ENCODE measurements at places on chromosomes 3 and 15.
A peak's percentile ranks its signal among the peaks of the same experiment; 100 is the strongest.

- no peak for DNase-seq
Observed at GRCh38 chr3:192993411-192993810, 75.8 kb upstream of the MB21D2 start.

DNA sequence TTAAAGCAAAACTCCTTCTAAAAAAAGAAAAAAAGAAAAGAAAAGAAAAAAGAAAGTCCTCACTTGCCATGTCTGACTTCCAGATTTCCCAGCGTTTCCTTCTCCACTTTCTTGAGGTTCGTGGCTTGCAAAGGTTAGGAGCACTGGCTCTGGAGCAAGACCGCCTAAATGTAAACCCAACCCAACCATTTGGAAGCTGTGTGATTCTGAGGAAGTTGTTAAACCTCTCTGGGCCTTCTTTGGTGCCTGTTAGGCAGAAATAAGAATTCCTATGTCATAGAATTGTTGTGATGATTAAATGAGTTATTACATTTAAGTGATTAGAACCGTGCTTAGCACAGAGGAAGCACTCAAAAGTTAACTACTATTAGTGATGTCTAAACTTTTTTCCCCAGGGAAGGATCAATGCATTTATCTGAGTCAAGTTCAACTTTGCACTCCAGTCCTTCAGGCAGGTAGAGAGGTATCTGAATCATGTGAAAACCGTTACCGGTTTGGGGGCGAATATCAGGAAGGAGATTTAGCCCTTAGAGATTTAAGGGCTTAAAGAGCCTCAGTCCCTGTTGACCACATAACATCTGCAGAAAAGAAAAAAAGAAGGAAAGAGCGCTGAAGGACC is 78.3 kb upstream of the HES1 start:
- DNase-seq = no peak

GRCh38 chr3:97981886-97982285 is 9.7 kb upstream of the RIOX2 start:
- no peak for DNase-seq

- DNase-seq = no peak
Observed at GRCh38 chr15:54298396-54298795, 320.2 kb downstream of the UNC13C start.

DNA sequence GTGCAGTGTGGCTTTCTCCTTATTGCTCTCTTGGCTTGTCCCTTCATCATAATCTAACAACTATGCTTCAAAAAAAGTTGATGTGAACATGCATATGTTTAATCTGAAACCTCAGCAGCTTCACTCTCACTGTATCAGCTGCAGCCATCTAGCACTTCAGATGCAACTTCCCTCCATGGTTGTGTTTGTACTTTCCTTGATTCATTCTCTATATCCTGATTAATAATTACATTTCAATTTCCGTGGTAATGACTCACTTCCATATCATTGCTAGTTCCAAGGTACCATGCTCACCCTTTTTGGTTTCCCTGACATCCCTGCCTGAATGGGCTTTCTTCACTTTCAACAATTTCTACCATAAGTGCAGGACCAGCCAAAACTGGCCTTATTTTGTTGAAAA is 51.2 kb downstream of the MDFIC2 start:
- no peak for DNase-seq

GRCh38 chr3:101383156-101383575 is 62.8 kb upstream of the IMPG2 start:
- DNase-seq = no peak

DNA sequence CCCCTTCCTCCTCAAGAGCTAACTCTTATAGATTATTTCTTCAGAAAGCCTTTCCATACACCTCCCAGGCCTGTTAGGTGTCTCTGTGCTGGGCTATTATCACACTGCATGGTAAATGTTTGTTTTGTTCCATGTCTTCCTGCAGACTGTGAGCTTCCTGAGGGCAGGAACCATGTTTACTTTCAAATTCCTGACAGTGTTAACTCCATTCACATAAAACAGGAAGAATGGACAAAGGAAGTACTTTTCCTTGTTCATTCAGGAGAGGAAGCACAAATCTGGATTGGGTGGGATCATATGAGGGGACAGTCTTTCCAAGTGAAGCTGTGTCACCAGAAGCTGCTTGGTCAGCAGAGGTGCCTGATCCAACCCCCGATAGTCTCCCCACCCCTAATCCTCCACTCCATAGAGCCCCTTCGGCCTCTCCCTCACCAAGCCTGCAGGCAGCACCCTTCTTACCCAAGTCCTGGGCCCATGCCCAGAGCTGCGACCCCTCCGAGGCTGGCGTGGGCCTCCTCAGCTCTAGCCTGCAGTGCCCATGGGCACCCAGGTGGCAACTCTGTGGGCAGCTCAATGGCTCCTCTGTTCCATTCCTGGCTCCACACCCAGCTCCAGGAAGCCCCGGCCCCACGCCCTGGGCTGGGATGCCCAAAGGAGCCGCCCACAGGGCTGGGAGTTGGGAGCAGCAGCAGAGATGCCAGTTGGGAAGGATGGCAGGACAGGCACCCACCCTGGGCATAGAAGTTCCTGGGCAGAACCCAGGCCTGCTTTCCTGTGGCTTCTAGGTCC is 6.9 kb downstream of the SHF start:
- no peak for DNase-seq

- no peak for DNase-seq
Observed at GRCh38 chr15:40328176-40328575, 4.7 kb downstream of the INAFM2 start.

DNA sequence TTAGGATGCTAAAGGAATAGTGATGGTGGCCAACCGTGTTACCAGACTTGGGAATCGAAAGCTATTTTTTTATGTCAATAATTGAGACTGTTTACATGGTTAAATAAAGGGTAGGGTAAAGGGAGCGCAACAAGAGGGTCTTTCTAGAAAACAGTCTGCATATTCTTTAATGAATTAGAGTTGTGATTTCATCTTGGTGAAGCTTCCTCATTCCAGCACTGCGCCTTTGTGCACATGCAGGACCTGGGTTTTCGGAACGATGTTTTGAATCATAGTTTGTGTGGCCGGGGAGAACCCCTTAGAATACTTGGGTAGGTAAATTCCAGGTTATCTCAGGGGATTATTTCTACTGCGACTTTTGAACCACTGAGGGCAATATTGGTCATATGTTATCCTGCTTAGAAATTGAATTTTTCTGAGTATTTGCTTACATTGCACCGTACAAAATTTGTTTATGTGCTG is 1.3 kb downstream of the PIK3CA start:
- peak; percentile 11 for DNase-seq

GRCh38 chr3:43180027-43180426 is 74.1 kb upstream of the POMGNT2 start:
- no peak for DNase-seq

DNA sequence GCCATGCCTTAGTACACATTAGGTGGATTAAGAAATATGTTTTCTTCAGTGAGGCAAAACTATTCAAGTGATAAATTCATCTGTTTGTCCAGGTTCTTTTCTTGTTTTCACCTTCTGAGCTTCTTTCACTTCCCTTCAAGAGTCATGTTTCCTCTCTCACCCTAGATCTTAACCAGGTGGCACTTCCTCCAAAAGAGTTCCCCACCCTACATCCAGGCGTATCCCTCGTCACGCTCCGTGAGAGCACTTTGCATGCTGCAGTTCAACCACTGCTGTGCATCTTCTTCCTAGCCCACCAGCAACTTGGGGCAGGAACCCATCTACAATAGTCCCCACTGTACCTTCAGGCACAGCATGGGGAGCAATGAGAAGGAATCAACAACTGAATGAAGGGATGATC is 28.9 kb downstream of the OSBPL10 start:
- no peak for DNase-seq

GRCh38 chr3:1609416-1609815 is 489.2 kb upstream of the CNTN4 start:
- DNase-seq = no peak

DNA sequence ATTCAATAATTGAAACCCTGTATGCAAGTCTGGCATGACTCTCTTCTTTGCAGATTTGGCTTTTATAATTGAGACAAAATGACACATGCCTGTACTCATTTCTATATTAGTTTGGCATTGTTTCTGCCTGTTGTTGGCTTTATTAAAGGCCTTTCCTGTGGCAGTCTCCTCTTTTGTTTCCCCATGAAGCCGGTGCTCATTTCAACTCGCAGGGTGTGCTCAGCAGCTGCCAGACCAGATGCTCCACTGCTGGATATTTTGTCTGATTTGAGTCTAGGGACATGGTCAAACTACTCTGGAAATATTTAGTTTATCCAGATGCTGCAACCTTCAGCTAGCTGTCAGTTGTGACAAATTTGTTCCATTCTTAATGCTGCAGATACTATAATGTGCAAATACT is 445.3 kb downstream of the NAALADL2 start:
- DNase-seq = no peak

DNA sequence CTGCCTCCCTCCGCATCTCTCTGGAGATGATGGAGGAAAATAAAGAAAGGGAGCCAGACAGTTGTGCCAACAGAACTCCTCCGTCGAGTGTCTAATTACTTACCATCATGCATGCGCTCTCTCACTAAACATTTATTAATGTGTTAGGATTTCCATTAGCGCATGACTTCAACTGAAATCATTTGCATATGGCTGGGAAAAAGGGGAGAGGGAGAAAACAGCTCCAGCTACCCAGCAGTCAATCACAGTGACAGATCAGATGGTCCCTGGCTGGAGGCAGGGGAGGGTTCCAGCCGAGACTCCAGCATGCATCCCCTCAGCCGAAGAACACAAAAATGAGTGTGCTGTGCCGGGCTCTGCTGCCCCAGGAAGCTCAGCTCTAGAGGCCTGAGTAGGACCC is 6.8 kb upstream of the RHO start:
- DNase-seq = no peak

- DNase-seq = no peak
Observed at GRCh38 chr15:76057332-76058000, 2.3 kb upstream of the TMEM266 start.

DNA sequence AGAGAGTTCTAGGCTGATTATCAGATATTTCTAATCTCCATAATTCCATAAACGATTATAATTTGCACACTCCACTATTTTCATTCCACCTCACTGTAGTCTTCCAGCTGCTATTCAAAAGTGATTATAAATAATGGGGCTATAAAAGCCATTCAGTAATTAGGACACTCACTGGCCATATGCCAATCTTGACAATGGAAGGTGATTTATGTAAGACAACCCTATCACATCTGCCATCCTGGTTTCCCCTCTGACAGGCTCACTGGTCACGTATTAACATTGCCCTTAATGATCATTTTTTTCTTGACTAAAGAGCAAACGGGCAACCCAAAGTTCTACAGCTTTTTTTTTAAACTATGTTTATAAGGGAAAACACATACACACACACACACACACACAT is 402.4 kb downstream of the MAGI1 start:
- DNase-seq = no peak

DNA sequence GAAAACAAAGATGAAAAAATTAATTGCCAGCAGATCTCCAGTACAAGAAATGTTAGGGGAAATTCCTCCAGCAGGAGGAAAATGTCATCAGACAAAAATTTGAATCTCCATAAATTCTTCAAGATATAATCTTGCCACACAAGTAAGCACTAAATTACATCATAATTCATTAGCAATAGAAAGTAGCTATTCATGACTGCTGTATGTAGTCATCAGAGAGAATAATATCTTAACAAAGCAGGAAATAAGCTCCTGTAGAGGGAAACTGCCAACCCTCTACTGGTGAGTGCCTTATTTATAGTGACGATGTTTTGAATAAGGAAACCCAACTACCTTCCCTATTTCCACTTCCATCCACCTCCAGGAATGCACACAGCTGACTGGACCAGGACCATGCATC is 15.8 kb upstream of the SLC27A2 start:
- DNase-seq = no peak

DNA sequence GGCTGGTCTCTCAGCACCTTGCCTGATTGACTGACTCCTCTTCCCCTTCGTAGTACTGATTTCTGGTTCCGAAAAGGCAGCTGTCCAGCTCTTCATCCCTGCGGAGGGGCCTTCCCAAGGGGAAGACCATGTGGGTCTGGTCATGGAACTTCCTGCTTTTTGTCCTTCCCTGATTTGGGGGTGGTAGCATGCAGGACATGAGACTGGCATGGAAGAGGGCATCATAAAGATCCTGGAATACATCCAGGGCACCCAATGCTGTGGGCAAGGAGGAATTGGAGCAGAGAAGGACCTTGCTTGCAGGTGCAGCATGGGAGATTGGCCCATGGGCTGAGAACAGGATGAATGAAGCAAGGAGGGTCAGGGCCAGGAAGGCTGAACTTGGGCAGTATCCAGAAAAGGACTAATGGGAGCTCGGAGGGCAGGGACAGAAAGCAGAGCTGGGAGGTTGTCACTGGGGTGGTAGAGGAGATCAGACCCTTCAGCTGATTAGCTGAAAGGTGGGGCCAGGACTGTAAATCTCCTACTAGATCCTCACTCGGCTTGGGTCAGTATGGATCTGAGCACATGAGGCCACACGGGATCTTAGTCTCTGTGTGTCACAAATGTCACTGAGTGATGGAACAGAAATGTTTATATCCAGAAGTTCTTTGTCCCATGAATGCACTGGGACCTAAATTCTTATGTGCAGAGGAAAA is 59.5 kb downstream of the AMOTL2 start:
- DNase-seq = no peak

DNA sequence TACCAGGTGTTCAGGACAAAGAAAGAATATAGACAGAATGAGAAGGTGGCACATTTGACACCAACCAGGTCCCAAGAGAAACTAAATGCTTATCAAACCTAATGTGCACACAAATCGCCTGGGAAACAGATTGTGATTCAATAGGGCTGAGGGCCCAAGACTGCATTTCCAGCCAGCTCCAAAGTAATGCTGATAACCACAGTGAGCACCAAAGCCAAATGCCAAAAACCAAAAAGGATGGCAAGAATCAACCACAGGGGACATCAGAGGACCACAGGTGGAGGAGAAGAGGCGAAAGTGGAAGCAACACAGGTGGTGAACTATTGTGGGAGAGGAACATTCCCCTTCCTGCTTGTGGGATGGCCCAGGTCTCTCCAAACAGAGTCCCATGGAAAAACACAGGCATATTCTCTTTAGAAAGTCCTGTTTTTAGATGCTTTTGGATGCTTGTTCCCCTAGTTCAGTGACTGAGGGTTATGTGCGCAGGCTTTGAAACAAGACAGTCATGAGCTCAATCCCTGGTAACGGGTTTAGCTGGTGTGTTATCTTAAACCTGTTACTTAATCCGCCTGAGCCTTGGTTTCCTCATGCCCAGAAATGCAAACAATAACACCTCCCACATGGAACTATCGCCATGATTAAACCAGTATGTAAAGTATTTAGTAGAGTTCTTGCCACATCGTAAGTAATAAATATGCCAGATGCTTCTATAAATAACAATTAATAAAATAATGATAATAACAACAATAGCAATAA is 241.7 kb downstream of the ATP8B4 start:
- no peak for DNase-seq

DNA sequence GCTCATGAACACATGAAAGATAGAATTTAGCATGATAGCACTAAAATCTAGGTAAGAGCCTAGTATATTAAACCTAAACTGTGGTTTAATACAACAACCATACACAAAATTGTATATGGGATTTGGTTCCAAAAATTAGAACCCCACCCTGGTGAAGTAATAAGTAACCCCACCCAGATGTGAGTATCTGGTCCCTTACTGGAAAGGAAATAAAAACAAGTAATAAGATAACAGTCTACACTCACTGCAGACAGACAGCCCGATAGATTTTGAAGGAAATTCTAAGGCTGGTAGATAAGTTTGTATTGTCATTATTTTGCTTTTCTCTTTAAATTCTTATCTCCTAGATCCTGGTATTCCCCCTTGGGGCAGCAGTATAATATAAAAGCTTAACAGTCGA is 184.9 kb downstream of the ZBTB20 start:
- DNase-seq = no peak

- no peak for DNase-seq
Observed at GRCh38 chr3:61980041-61980440, 393.3 kb downstream of the FEZF2 start.

- no peak for DNase-seq
Observed at GRCh38 chr15:67779549-67780111, 45.7 kb upstream of the SKOR1 start.

- DNase-seq = no peak
Observed at GRCh38 chr15:57382215-57382614, 5.9 kb downstream of the CGNL1 start.
